ENCODE measurements at places on chromosomes 7 and 10.

GRCh38 chr10:62732841-62733653, 71.5 kb upstream of the ADO start:
- DNase-seq: no peak

GRCh38 chr10:6539833-6540232, 40.2 kb downstream of the PRKCQ start:
- no peak for DNase-seq

- no peak for DNase-seq
Observed at GRCh38 chr10:27527666-27528295, 23.7 kb downstream of the RAB18 start.

DNA sequence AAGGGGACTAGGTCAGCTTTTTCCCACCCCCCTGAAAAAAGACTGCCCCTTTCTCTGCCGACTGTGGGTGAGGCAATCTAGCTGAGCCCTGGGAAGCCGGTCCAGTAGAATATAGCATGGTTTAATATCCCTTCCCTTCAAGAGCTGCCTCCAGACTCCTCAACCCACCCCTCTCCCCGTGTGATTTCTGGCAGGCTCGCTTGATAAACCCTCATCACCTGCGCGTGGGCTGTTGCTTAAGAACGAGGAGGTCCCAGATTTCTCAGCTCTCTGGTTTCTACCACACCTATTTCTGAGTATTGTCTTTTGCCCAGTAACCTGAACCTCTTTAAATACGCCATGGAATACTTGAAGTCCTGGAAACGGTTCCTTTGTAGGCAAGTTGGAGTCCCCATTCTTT, 2.0 kb upstream of the LRRC4 start:
- DNase-seq: no peak

All from stimulated activated CD8-positive, alpha-beta memory T cell treated with anti-CD3 and anti-CD28 coated beads, Interleukin-15, amount 100 ng/mL, for 24 hours (primary cell).